NCI-H1417 (cell line): ENCODE measurements at places on chromosomes 2 and 18.

- DNase-seq: no peak
Measured at GRCh38 chr2:170991398-170992182, 62.5 kb downstream of the GORASP2 start.

DNA sequence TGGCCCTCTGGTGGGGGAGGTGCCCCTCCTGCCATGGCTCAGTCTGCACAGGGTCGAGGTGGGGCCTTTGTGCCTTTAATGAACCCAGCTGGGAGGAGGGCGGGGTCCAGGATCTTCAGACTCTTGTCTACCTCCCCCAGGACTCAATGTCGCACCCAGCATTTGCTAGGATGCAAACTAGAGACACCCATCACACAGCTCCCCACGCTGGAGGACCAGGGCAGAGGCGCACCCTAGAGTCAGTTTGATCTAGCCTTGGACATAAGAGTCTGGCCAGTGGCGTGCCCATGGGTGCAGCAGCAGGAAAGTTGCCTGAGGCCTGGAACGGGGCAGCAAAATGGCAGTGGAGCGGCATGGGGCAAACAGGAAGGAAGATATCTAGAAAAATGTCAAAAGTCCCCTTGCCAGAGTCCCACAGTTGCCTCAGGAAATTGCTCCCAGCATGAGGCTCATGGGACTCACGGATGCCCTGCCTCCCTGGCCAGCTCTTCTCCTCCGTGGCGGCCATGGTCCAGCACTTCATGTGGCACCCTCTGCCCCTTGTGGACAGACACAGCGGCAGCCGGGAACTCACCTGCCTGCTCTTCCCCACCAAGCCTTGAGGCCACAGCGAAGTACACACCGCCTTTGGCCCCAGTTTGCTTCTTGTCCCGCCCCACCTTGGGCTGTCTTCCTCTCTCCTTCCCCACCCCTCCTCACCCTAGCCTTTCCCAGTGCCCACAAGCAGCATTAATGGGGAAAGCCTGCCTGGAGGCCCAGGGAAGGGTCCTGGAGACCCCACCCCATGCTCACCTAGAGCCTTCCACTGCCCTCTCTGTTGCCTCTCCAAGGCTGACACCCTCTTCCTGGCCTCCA lies 17.7 kb downstream of the SH2D6 start:
- no peak for DNase-seq

DNA sequence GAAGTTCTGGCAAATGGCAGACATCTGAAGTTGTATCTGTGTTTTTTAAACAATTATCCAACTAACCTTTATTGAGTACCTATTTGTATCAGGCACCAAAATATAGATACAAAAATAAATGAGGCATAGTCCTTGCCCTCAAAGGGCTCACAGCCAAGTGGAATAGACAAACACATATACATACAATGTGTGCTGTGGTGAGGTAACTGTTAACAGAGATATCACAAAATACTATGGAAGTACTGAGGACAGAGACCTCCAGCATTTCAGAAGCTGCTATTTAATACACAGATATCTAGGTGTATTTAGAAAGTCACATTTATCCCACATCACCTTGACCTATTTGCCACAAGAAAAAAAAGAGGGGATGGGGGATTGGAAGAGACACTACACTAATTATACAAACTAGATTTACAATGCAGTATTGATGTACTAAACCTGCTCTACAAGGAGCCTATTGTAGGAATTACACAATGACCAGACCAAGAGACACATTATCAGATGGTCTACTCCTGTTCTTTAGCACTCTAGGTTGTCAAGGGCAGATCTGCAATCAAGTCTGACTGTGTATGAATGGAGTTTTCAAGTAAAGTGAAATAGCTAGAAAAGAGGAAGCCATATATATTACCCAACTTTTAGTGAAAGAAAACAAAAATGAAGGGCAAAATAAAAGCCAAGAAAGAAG lies 62.2 kb downstream of the SPIRE1 start:
- DNase-seq: no peak

- DNase-seq: no peak
Measured at GRCh38 chr2:96885432-96886347, 15.8 kb upstream of the SEMA4C start.

DNA sequence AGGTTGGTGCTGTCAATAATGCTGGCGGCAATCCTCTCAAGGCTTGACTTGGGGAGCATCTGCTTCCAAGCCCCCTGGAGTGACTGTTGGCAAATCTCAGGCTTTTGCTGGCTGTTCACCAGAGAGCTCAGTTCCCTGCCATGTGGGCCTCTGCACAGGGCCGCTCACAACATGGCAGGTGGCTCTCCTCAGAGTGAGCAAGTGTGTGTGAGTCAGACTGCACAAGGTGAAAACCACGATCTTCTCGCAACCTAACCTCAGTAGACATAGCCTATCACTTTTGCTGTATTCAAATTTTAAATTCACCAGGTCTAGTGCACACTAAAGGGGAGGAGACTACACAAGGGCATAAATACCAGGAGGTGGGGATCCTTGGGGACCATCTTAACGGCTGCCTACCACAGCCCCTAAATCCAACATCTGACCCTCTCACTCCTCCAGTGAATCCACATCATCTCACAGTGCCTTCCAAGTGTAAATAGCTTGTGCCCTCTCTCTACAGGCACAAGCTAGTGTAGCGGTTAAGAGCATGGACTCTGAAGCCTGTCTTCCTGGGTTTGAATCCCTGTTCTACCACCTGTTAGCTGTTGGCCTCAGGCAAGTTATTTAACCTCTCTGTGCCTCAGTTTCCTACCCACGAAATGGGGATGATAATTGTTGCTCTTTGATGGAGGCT lies 187.7 kb upstream of the CXCR4 start:
- no peak for DNase-seq

DNA sequence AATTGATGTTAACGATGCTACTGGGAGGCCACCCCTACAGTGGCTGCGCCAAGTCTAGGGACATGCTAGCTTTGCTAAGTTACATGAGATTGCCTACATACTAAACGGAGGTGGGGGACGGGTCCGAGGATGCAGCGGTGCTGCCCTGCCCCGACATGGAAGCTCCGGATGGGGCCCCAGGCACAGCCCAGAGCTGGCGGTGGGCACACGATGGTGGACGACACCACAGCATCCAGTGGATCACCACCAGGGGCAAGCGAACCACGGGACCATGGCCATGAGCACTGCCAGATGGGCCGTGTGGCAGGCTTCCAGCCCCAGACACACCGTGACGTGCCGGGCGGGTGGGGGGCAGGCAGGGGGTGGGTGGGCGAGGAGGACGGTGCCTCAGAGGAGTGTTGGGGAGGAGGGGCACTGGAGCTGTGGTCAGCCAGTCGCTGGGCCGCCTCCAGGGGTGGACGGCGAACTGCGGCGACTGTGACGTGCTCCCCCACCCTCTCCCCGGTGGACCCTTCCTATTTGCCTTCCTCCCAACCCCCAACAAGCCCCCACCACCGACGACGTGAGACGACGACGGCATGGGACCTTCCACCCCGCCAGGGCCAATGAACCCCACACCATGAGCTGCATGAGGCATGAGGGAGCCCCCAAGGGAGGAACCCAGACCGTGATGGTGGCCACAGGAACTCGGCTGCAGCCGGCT lies 90.6 kb upstream of the ANKRD30BL start:
- DNase-seq: no peak

- DNase-seq: no peak
Measured at GRCh38 chr2:233021771-233022170, 8.7 kb upstream of the NGEF start.

DNA sequence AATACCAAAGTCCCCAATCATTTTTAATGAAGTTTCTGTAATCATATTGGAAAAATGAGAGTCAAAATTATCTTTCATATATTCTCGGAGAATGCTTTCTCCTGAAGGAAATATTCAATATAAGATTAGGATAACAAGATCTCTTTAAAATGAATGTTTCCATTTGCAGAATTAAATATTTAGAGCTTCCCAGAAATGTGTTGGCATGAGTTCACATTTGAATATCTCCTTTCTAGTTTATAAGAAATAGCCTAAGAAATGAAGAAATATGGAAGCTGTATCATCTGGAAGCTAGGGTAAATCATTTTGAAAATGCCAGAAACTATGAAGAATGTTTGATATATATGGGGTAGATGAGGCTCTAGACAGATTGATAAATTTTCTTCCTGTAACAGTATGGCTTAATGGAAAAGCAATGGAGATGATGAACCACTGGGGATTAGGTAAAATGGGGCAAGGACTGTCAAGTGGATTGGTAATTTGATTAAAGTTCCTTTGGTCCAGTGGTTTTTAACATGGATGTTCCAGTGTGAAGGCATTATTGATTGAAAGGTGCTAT lies 184.6 kb upstream of the ZNF804A start:
- DNase-seq: no peak

DNA sequence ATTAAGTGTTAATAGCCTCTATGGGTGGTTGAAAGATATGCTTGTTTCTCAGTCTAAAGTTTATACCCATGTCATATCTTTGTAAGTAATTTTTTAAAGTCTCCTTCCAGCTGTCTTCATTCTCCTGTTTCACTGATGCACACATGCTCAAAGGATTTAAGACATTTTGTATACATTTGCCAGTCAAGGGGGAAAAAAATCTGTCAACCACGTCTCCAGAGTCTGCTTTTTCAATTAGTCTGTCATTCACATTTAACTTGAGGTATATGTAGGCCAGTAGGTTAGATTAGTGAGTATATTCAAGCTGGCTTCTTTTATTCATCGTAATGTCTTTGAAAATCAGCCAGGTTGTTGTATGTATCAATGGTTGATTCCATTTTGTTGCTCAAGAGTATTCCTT lies 193.5 kb downstream of the MCFD2 start:
- DNase-seq: no peak
